Heart right ventricle (tissue), 16 donors: ENCODE measurements at places on chromosomes 16 and 17.

DNA sequence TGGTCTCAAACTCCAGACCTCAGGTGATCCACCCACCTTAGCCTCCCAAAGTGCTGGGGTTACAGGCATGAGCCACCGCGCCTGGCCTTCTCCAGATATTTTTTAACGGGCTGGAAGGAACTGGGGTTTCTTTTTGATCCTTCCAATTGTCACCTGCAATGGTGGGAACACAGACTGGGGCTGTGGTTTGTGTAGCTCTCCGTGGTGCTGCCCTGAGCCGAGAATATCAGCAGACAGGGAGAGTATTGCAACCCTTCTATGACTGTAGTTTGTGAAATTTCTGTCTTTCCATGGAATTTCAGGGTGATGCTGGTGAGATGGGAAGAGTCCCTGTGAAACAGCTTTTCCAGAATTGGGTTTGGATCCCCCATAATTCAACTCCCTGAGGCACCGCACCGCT is 263.5 kb downstream of the ENGASE start:
- H3K27me3 ChIP-seq, result peaks cover 71% of the 10 kb centered on the region
- H3K4me3 ChIP-seq, result no peak overlapping the region
- H3K4me1 ChIP-seq, result no peaks in the 10 kb centered on the region
- no peak for DNase-seq
- no peak overlapping the region for H3K27ac ChIP-seq

- H3K4me1 ChIP-seq, result no peaks in the 10 kb centered on the region
- DNase-seq, result peak; percentile 27
- H3K27ac ChIP-seq, result no peak overlapping the region
- H3K27me3 ChIP-seq, result peaks cover 31% of the 10 kb centered on the region
- no peaks in the 10 kb centered on the region for H3K36me3 ChIP-seq
Observed at GRCh38 chr17:7740481-7741001, 23.0 kb downstream of the DNAH2 start.

DNA sequence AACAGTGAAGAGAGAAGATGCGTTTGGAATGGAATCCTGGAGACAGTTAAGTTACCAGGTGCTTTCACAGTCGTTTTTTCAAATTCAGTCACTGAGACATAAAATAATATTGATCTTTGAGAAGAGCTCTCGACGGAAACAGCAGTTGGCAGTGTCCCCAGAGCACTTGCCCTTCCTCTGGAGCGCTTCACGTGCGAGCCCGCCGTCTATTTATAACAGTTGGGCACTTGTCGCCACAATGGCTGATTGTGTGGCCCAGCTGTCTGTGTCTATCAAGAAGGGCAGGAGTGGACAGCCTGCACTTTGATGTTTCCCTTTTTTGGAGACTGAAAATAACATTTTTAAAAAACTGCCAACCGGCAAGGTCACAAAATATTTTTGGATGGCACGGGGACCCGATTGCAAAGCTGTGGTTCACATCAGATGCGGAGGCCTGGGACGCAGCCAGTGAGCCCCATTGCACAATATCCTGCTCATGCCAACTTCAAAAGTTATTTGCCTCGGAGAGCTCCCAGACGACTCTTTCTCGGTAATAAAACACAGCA is 62.9 kb downstream of the ADCY9 start:
- no peaks in the 10 kb centered on the region for H3K36me3 ChIP-seq
- H3K4me1 ChIP-seq, result peaks cover 37% of the 10 kb centered on the region
- DNase-seq, result peak; percentile 70
- H3K4me3 ChIP-seq, result peak overlapping the region; percentile 2

DNA sequence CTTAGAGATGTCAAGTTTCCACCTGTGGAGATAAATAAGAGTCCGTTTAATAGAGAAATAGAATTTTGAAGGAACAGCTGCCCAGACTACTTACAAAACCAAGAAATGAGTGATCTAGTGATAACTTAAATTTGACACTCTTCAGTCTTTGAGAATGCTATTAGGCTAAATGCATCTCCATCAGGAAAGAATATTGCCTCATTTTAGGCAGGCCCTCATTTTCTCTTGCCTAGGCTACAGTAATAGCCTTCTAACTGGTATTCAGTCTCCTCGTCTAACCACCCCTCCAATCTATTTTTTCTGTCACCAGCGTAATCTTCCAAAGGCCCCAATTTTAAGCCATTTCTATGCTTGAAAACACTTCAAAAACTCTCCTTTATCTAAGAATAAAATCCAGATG is 537.8 kb upstream of the CA10 start:
- H3K4me3 ChIP-seq, result no peak overlapping the region
- no peaks in the 10 kb centered on the region for H3K27me3 ChIP-seq
- H3K4me1 ChIP-seq, result no peaks in the 10 kb centered on the region

DNA sequence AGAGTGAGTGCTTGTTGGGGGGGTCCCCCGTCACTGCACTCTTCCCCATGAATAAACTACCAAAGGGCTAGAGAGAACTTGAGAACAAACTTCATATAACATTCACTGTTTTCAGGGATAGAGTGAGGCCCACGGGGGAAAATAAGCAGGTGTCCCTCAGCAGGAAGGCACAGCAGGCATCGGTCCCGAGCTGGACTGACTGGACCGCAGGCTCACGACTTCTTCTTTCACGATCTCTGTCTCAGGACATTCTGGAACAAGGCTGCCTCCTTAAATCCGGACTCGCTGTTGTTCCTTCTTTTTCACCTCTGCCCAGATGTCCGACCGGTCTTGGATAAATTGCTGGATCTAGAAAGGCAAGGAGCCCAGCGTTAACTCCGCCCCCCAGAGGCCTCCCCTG is 14.8 kb downstream of the CCDC42 start:
- no peaks in the 10 kb centered on the region for H3K4me1 ChIP-seq
- no peak overlapping the region for H3K4me3 ChIP-seq
- no peak for DNase-seq
- H3K36me3 ChIP-seq, result no peaks in the 10 kb centered on the region
- no peak overlapping the region for H3K27ac ChIP-seq

DNA sequence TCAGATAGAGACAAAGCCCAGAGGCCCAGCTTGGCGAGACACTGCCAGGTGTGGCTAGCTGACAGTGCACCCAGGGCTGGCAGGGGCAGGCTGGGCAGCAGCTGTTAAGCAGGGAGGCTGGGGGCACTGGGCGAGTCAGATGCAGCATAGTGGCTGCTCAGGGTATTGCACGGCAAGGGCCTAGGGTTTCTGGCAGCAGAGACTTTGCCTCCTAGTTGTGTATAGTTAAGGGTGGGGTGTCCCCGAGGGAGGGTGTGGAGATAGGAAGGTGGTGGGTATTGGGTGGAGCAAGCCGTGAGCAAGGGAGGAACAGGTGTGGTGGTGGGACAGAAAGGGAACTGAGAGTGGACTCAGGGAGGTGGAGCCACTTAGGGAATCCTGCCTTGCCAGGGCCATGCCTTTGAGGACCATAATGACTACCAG is 66.0 kb downstream of the SMPD3 start:
- H3K4me1 ChIP-seq, result no peaks in the 10 kb centered on the region
- H3K4me3 ChIP-seq, result no peak overlapping the region
- H3K36me3 ChIP-seq, result no peaks in the 10 kb centered on the region

- H3K27me3 ChIP-seq, result peaks cover 19% of the 10 kb centered on the region
- H3K4me1 ChIP-seq, result no peaks in the 10 kb centered on the region
- DNase-seq, result no peak
- H3K36me3 ChIP-seq, result no peaks in the 10 kb centered on the region
- no peak overlapping the region for H3K4me3 ChIP-seq
Observed at GRCh38 chr17:79547586-79547985, 63.3 kb downstream of the RBFOX3 start.

- no peak overlapping the region for H3K27ac ChIP-seq
- no peak for DNase-seq
- H3K4me3 ChIP-seq, result no peak overlapping the region
- peaks cover 18% of the 10 kb centered on the region for H3K4me1 ChIP-seq
Observed at GRCh38 chr17:74435775-74436359, 4.0 kb downstream of the GPRC5C start.

- H3K27ac ChIP-seq, result no peak overlapping the region
- H3K36me3 ChIP-seq, result no peaks in the 10 kb centered on the region
- no peaks in the 10 kb centered on the region for H3K4me1 ChIP-seq
- no peak for DNase-seq
- H3K4me3 ChIP-seq, result no peak overlapping the region
Observed at GRCh38 chr17:80213643-80213975, 6.5 kb downstream of the SGSH start.

DNA sequence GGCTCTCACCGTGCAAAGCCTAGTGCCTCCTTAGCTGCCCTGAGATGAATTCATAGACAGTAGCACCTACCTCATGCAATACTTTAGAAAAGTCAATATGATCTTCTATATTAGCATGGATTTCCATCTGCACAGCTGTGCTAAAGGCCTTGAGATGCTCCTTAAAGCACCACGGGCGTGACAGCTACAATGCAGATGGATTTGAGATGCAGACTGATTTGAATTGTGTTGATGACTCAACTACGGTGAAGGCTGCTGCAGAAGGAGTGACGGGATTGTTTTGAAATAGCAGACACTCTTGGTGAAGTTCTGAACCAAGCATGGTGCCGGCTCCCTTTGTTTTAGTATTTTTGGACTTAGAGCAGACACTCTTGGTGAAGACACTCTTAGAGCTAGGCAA is 88.2 kb downstream of the SPECC1 start:
- peaks cover 37% of the 10 kb centered on the region for H3K4me1 ChIP-seq
- no peaks in the 10 kb centered on the region for H3K27me3 ChIP-seq
- no peak overlapping the region for H3K4me3 ChIP-seq
- no peaks in the 10 kb centered on the region for H3K36me3 ChIP-seq
- no peak for DNase-seq

DNA sequence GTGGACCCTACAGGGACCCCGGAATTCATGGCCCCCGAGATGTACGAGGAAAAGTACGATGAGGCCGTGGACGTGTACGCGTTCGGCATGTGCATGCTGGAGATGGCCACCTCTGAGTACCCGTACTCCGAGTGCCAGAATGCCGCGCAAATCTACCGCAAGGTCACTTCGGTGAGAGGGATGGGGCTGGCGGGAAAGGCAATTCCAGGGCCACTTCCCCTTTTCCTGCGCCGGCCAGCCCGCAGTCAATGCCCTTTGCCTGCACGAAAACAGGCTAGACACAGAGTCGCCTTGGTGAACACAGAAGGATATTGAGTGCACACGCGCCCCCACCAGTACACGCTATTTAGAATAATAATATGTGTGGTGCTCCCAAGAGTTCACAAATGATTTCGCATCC is 4.0 kb downstream of the WNK4 start:
- H3K36me3 ChIP-seq, result peaks cover 2% of the 10 kb centered on the region

DNA sequence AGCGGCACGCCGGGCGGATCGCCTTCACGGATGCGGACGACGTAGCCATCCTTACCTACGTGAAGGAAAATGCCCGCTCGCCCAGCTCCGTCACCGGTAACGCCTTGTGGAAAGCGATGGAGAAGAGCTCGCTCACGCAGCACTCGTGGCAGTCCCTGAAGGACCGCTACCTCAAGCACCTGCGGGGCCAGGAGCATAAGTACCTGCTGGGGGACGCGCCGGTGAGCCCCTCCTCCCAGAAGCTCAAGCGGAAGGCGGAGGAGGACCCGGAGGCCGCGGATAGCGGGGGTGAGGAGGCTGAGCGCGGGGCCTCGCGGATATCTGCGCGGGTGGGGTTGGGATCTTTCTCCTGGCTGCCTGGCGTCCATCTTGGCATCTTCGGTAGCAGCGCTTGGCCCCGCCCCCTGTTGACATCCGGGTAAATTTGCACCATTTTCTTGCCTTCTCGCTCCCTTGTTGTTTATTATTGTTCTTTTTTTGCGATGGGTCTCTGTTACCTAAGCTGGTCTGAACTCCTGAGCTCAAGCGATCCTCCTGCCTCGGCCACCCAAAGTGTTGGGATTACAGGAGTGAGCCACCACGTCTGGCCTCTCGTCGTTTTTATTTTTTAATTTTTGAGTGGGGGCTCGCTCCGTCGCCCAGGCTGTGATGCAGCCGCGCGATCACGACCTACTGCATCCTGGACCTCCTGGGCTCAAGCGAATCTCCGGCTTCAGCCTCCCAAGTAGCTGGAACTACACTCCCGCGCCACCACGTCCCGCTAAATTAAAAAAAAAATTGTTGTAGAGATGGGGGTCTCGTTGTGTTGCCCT is 898 bp downstream of the TERF2IP start:
- peaks cover 68% of the 10 kb centered on the region for H3K4me1 ChIP-seq
- H3K27ac ChIP-seq, result peak overlapping the region; percentile 99
- peak overlapping the region; percentile 100 for H3K4me3 ChIP-seq
- DNase-seq, result peak; percentile 89

GRCh38 chr16:3001316-3001715 is 11.4 kb upstream of the CLDN9 start:
- no peaks in the 10 kb centered on the region for H3K27me3 ChIP-seq
- no peaks in the 10 kb centered on the region for H3K36me3 ChIP-seq
- no peak overlapping the region for H3K27ac ChIP-seq
- DNase-seq, result no peak

DNA sequence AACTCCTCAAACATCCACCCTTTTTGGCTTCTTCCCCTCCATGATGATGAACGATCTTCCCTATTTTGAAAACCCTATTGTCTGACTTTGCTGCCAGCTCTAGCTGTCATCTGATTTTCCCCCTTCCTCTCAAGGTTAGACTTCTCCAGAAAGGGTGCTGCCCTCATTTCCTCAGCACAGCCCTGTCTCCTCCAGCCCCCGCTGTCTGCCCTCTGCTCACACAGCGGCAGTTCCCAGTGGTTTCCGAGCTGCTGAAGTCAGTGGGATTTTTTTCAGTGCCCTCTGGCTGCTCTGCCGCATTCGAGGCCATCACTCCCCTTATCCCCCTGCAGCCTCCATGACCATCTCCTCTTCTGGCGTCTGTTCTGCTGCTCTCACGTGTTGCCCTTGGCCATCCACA is 26.6 kb upstream of the C17orf107 start:
- H3K4me1 ChIP-seq, result no peaks in the 10 kb centered on the region
- DNase-seq, result no peak
- no peak overlapping the region for H3K27ac ChIP-seq
- no peak overlapping the region for H3K4me3 ChIP-seq
- H3K27me3 ChIP-seq, result no peaks in the 10 kb centered on the region

DNA sequence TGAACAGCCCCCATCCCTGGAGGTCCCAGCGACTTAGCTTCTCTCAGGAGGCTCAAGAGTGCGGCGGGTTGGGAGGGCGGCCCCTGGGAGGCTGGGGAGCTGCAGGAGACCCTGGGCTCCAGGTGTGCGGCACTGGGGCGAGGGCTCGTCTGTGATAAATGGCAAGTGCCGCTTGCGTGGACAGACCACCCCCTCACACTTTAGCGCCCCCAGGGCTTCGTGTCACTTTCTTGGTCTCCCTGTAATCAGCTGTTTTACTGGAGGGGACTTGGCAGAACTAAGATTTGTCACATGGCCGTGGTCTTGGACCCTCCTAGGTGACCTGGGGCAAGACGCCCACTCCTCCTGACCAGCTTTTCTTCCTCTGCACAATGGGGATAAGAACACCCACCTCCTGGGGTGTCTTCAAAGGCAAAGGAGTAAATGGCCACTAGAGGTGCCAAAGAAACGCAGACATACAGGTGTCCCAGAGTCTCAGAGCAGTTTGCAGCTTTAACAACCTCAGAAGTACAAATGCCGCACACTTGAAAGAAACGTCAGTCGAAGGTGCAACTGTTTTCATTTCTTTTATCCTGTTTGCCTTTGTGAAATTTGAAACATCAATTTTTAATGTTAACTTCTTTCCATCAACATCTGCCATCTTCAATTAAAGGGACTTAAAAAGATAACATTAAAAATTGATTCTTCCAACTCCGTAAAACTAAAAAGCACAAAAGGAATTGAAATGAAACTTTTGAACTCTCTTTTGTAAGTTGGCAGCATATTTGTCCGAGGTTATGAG is 946 bp downstream of the OSGIN1 start:
- DNase-seq, result no peak
- peak overlapping the region; percentile 65 for H3K4me3 ChIP-seq
- peak overlapping the region; percentile 96 for H3K27ac ChIP-seq
